ENCODE measurements at places on chromosomes 6 and 20.

GRCh38 chr20:14992961-14993360 lies 655.5 kb upstream of the FLRT3 start:
- peak; percentile 75 for DNase-seq

DNA sequence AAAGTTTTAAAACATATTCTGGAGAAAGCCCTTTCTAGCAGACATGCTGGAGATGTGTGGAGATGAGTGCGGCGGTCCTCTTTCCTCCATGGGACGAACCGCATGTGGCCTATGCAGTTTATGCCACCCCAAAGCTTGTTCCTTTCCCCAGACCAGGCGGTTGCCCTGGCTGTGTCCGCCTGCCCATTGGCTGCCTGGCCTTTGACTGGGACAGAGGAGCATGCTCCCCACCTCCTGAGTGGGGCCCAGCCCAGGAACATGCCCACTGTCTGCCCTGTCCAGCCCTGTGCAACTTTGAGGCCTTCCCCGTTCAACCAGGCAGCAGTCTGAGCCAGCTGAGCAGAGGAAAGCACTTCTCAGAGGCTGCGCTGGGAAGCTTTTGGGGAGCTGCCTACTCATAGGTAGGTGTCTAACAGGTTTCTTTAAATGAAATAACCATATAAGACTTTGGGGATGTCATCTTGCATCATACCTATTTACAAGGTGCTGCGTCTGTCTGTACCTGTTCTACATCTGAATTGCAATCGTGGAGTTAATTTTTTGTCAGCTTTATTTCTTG lies 20.6 kb downstream of the FOXC1 start:
- DNase-seq, result no peak

DNA sequence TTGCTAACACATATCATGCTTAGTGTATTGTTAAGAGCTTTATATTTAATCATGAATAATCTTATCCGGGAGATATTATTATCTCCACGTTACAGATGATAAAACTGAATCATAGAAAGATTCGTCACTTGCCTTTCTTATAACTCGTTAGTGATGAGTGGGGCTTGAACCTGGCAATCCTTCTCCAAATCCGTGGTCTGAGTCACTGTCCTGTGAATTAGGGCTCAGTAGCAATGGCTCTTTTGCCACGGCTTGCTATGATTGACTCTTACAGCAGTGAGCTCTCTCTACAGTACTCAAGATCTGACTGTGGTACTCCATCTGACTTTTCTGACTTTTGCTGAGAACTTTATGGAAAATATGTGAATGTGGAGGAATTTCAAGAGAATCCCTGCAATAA lies 246.9 kb downstream of the PACRG start:
- DNase-seq, result no peak

DNA sequence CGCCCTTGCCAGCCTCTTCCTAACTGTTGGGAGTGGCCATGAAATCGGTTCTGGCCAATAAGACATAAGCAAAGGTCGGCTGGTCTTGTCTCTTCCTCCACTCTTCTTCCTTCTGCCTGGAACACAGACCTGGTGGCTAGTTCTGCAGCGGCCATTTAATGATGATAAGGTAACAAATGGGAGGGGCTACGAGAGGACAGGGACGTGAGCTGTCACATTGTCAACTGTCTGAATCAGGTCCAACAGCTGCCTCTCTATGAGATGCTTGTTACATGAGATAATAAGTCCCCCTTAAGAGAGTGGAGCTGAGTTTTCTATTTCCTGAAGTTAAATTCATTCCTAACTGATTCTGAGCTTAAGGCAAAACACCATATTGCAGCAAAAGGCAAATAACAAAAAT lies 12.5 kb upstream of the TMEM242 start:
- DNase-seq, result no peak

GRCh38 chr6:34746104-34746846 lies 11.0 kb upstream of the SNRPC start:
- DNase-seq, result no peak

- peak; percentile 22 for DNase-seq
Observed at GRCh38 chr6:125267806-125268523, 33.8 kb downstream of the HDDC2 start.

- DNase-seq, result no peak
Observed at GRCh38 chr6:18266523-18266912, 2.2 kb upstream of the DEK start.

Measured in fibroblast of skin of right biceps (primary cell).